ENCODE measurements at places on chromosomes 5 and 9.
A peak's percentile ranks its signal among the peaks of the same experiment; 100 is the strongest.

DNA sequence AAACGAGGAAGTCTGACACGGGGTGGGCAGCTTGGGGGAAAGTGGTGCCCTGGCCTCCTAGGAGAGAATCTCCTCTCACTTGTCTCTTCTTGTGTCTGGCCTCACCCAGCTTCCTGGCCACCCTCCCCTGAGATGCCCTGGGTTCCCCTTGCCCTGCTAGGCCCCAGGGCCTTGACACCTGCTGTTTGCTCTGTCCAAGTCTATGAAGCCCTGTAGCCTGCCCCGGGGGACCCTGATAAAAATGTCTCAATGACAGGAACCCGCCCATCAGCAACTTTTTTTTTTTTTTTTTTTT, 35.0 kb upstream of the SUSD3 start:
- DNase-seq, result no peak

GRCh38 chr5:147822686-147823491, 8.6 kb downstream of the SPINK1 start:
- DNase-seq, result no peak

- DNase-seq, result no peak
Measured at GRCh38 chr5:31889001-31889561, 250.2 kb downstream of the PDZD2 start.

GRCh38 chr5:103041071-103041676, 78.8 kb downstream of the GIN1 start:
- peak; percentile 6 for DNase-seq

DNA sequence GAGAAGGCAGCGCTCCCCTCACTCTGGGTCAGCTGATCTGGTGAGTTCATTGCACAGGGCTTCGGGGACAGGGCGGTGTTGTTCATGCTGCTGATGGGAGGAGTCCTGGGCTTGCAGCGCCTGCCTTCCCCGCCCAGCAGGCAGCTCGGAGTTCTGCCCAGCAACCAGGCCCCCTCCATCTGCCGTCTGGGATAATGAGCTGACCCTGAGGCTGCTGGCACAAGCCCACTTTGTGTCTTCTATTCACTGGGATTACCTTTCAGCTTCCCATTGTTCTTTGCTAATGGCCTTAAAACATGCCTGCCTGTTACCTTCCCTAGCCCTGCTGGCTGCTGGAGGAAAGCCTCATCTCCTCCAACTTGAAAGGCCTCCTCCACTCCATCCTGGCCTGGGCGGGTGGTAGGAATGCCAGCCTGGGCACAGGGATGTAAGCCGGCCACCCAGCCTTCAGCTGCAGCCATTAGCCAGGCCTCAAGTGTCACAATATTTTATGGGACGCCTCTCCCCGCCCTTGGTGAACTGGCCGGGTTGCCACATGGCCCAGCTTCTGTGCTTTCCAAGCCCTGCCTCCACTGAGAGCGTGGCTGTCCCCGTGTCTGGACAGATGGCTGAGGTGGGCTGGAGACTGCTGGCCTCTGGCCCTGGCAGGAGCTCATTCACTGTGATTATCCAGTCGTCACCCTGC, 70.4 kb downstream of the GADD45G start:
- DNase-seq, result no peak

DNA sequence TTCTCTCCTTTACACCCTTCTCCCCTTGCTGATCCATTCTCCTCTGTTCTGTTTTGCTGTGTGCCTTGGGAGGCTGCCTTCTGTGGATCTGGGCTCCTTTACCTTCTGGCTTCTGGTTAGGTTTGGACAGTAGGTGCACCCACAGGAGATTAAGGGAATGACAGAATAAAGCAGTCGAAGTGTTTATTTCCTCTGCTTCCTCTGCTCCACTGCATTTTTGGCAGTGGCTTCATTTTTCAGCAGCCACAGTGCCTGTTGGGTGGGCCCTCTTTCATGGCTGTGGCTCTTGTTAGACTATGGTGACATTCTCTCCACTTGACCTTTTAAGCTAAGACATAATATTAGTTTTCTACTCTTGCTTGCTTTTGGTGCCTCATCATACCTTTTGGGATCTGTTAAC, 144.1 kb downstream of the CCDC171 start:
- DNase-seq, result no peak

DNA sequence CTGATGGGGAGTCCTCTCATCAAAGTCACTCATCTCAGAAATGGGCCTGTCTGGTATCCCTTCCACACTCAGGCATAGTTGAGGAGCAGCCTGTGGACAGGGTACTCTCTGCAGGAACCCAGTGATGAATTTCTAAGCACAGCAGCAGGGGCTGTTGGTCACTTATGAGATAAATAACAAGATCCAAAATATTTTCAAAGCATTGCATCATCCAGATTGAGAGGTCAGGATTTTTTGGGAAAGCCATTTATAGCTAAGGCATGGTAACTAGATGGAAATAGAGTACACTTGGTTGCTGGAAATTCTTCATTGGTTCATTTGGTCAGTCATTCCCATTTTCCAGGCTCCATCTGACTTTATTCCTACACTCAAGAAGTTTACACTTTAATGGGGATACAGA, 246.8 kb upstream of the RAI14 start:
- no peak for DNase-seq

- no peak for DNase-seq
Measured at GRCh38 chr9:126763130-126763764, 41.6 kb upstream of the ZBTB43 start.

GRCh38 chr5:64947031-64947430, 178.3 kb downstream of the CWC27 start:
- DNase-seq, result no peak

GRCh38 chr5:15365070-15365469, 134.9 kb upstream of the FBXL7 start:
- DNase-seq, result no peak

- DNase-seq, result no peak
Measured at GRCh38 chr5:159658266-159658925, 257.9 kb upstream of the ADRA1B start.

GRCh38 chr5:126527892-126528291, 67.1 kb downstream of the ALDH7A1 start:
- DNase-seq, result no peak

DNA sequence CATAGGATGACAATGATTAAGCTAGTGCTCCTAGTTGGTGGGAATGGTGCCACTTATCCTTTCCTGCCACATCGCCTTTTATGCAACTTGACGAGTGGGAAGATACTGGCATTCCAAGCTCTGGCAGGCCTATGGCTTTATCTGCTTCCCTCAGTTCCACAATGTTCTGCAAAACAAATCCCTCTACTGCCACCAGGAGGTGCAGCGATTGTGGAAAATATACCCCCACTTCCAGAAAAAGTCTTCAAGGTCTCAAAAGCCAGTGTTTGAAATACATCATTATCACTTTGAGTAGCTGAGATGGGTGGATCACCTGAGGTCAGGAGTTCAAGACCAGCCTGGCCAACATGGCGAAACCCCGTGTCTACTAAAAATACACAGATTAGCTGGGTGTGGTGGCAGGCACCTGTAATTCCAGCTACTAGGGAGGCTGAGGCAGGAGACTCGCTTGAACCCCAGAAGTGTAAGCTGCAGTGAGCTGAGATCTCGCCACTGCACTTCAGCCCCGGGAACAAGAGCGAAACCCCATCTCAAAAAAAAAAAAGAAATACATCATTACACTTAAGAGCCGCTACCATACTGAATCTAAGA, 3.4 kb downstream of the CLINT1 start:
- DNase-seq, result no peak

DNA sequence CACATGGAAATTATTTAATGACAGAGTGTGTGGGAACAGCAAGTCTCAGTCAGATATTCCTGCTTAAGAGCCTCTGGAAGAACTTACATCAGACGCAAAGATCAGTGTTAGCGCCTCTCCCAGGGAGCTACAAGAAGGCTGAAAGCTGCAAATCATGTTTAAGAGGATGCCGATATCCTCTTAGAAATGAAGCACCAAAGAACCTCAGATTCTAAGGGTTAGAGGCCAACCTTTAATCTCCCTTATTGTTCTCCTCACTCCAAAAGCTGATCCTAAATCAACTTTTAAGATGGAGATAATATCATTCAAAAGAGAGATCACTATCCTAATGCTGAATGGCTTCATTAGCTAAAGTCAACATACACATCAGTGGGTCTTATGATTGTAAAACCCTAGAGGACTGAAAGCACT, 160.6 kb downstream of the NFIB start:
- DNase-seq, result no peak

All from KG1 (cell line).